ENCODE measurements at places on chromosomes 3 and 15.
A peak's percentile ranks its signal among the peaks of the same experiment; 100 is the strongest.

- no peak for DNase-seq
These were observed 14.6 kb downstream of the SCG5 start for GRCh38 chr15:32656091-32656490.

DNA sequence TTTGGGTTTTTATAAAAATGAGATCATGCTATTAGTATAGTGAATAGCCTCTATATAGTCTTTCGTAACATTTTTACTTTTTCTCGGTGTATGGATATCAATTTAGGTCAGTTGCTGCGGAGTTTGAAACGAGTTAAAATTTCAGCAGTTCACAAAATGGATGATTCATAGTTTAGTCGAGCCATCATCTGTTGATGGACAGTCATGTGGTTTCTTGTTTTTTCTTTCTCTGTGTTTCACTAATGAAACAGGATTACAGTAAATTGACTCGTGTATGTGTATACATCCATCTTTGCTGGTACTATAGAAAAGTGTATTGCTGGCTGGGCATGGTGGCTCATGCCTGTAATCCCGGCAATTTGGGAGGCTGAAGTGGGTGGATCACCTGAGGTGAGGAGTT is 106.8 kb downstream of the IGF1R start:
- peak; percentile 29 for DNase-seq

DNA sequence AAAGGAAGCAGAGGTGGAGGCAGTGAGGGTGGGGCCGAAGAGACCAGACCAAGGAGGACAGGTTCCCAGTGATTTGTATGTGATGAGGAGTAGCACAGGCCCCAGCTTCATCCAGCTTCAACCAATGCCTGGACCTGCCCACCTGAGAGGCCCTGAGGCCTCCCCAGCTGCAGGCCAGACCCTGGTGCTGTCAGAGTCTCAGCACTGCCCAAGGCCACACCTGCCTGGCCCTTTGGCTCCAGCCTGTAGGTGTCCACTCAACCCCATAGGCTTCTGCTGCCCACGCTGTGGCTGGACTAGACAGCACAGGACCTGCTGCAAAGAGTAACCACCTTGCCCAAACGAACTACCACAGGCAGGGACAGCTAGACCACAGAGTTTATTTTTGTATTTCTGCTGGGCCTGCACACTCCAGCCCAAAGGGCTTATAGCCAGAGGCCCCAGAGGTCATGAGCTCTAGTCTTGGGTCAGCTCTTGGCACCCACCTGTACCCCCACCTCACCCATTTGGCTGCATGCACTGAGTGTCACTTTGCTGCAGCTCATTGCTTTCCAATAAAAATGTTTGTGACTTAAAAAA is 81.9 kb upstream of the CDV3 start:
- DNase-seq: no peak

DNA sequence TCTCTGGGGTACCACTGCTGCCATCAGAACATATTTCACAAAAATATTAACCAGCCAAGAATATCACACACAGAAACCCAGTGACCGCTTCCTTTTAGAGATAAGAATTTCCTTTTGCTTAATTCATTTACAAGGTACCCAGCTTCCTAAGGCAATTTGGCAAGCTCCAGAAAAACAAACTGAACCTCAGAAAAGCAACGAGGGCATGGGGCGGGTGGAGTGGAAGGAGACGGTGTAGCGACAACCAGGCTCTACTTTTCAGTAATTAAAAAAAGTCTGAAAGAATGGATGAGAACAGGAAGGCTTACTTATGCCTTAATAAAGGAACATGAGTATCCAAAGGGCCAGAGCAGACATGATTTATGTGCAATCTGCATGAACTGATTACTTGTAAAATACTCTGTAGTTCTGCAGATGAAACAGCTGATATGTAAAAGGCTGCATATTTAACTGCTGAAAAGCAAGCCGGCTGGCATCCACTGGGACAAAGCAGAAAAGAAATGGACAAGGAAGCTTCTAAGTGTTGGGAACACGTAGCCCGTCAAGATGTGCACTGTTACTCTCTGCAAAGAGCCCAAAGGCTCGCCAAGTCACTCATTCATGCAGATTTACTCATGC is 18.6 kb downstream of the RFTN1 start:
- DNase-seq: no peak

GRCh38 chr15:69562564-69562963 is 109.9 kb downstream of the RPLP1 start:
- DNase-seq: no peak

Data from IMR-90 (cell line).